Stimulated activated CD4-positive, alpha-beta T cell treated with anti-CD3 and anti-CD28 coated beads, Interleukin-1b, Interleukin-23, amount 100 ng/mL, for 1 hour (primary cell): ENCODE measurements at places on chromosomes 3 and 15.

- no peak for DNase-seq
These were observed 80.8 kb downstream of the ANXA2 start for GRCh38 chr15:60316961-60317360.

GRCh38 chr3:94416768-94417167 is 353.9 kb downstream of the NSUN3 start:
- no peak for DNase-seq

DNA sequence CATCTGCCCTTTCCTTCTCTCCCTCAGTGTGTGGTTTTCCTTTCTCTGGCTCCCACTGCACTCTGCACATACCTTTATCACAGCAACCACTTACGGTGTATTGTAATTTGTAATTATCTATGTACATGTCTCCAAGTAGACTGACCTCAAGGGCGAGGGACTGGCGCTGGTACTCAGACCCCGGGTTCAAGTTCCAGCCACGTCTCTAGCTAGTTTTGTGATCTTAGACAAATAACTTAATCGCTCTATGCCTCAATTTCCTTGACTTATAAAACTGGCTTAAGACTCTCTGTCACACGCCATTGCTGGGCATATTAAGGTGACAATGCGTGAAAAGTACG is 607 bp upstream of the SENP2 start:
- DNase-seq: no peak

DNA sequence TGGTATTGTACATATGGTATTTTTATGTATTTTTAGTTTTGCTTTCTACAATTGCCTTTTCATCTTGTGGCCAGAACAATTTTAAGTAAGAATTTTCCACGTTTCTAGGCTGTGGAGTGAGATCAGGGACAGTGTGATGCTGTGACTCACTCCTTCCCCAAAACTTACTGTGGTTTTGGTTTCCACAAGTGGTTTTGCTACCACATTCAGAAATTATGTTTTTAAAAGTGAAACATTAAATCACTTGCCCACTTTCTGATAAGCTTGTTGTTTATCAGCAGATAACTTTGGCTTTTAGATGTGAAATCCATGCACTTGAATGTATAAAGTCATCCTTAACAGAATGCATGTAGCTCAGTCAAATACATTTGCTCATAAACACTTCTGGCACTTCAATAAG is 192.2 kb upstream of the THRB start:
- DNase-seq: no peak

- DNase-seq: no peak
These were observed 15.5 kb downstream of the KLF15 start for GRCh38 chr3:126341755-126342150.

DNA sequence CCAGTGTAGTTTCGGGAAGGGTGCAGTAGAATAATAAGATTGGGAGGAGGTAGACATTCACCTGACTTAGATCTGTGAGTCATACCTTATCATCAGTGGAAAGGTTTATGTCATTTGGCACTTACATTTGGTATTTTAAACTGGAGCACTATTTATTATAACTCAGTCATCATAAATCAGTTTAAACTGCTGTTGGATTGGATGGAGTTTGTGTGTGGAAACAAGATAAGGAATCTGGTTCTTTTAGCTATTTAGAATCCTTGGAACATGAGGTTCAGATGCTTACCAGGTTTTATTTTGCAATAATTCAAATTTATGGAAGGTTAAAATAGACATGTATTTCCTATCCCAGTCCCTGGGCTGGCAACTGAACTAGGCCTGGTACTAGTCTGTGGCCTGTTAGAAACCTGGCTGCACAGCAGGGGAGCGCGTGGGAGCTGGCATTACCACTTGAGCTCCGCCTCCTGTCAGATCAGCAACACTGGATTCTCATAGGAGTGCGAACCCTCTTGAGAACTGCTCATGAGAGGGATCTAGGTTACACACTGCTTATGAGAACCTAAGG is 34.5 kb downstream of the ZFAND6 start:
- no peak for DNase-seq

DNA sequence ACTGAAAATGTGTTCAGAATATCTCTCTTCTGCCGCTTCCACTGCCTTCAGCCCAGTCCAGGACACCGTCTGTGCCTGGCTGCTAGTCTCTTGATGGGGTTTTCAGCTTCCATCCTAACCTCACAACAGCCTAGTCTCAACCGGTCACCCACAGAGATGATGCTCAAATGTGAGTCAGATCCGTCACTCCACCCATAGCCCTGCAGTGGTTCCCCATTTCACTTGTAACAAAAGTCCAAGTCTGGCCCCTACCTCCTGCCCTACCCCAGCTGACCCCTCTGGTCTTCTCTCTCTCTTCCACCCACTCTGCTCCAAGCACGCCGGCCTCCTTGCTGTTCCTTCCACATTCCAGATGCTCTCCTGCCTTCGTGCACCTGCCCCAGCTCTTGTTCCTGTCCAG is 68.1 kb downstream of the PPARG start:
- DNase-seq: no peak

DNA sequence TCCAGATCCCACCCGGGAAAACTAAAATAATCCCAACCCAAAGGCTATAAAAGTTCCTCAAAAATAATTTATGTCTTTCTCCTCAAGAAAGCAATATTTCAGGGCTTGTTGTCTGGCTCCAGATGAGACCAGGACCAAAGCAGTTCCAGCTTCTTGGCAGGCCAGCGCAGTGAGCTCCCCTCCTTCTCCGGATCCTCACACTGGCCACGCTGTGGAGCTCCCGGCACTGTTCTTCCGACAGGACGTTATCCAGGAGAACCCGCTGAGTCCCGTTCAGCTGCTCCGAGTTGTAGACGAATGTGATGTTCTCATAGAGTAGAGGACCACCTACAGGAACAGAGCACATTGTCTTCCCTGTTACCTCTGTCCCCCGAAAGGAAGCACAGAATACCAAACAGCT is 146.3 kb downstream of the P3H2 start:
- DNase-seq: no peak

DNA sequence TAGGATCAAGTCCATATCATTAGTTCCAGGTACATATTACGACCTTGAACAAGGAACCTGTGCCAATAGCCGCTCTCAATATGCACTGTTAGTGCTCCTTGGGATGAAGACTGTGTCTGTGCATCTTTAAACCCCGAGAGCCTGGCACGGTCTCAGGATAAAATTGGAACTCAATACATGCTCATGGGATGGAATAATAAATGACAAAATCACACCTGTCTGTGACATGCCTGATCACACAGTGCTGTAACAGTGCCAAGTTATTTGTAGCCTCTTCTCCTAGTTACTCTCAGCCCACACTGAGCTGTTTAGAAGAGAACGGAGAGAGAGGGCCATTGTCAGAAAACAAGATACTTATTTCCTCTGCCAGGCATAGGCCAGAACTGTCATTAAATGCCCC is 82.2 kb downstream of the SSR3 start:
- no peak for DNase-seq

- no peak for DNase-seq
These were observed at the start of gene CNTN3 for GRCh38 chr3:74614107-74614967. Gene CNTN3, minus strand, starts transcription at chr3:74614659. Its CDS starts 93,547 bp downstream, at chr3:74521112.

GRCh38 chr3:166282931-166283330 is 445.7 kb upstream of the BCHE start:
- DNase-seq: no peak

DNA sequence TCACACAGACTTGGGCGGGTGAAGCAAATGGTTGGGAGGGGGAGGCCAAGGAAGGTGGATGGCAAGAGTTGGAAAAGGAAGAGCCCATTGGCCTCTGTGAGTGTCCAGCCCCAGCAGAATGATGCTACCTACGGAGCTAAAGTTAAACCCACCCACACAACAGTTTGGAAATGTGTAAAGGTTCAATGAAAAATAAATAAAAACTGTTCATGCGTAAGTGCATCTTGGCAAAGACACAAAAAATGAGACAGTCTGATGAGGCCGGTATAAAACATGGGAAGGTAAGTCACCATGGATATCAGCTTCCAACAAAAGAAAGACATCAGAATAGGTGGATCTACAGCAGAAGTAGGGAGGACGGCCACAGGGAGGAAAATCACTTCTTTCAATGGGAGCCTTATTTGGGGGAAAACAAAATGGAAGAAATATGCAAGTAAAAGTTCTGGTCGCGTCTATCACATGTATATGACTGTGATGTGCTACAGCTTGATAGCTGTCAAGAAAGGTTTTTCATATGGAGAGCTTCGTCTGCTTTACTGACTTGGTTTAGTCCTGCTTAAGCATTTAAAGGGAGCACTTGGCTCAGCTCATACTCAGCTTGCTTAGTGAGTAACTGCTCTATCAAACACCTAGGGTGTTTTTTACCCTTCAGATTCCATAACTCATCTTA is 82.8 kb downstream of the TIGIT start:
- no peak for DNase-seq

- no peak for DNase-seq
These were observed 20.1 kb downstream of the RFT1 start for GRCh38 chr3:53109891-53110771.

GRCh38 chr15:71055461-71055860 is 59.8 kb upstream of the THSD4 start:
- DNase-seq: no peak

DNA sequence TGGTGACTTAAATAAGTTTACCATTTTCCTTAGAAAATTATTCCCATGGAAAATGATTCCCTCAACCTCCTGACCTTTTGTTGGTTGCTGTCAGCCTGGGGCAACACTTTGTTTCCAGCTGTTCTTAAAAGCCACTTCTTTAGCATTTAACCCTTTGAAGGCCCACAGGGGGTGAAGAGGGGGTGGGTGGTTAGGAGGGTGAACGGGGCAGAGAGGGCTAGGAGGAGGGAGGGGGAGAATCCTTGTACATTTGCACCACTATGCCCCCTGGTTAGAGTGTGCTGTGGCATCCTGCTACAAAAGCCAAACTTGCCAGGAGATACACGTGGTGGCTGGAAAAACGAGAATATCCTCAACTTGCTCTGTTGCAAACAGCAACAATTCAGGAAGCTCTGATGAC is 273.2 kb upstream of the RGMA start:
- DNase-seq: no peak

- no peak for DNase-seq
These were observed 103.6 kb upstream of the ICE2 start for GRCh38 chr15:60582370-60583036.

DNA sequence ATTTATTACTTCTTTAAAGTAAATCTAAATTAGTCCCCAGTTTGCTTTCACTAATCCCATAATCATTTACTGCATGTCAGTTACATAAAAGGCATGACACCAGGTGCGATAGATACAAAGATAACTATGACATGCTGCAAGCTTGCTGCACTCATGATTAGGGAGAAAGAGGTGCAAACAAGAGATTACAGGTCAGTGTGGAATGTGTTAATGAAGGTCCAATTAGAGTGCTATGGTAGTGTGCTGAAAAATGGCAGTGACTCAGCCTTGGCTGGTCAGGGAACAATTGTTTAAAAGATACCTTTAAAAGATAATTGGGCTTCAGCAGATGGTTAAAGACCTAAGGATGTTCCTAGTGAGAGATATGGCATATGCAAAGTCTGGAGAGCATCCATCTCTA is 352.6 kb upstream of the TGFBR2 start:
- DNase-seq: no peak

DNA sequence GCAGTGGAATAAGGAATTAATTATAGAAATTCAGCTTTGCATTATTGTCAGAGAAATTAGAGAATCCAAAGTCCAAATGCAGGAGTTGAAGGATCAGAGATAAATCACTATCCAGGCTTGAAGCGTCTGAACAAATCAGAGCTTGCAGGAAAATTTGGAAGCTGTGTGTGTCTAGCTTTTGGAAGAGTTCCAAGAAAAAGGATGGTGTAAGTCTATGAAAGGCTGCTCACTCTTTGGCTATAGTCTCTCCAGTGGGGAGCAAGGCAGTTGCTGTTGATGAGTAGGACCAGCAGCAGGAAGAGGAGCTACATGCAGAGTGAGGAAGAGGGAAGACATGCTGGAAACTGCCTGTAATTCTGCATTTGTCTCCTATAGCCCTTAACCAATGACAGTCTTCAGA is 464.3 kb upstream of the GRM7 start:
- no peak for DNase-seq

DNA sequence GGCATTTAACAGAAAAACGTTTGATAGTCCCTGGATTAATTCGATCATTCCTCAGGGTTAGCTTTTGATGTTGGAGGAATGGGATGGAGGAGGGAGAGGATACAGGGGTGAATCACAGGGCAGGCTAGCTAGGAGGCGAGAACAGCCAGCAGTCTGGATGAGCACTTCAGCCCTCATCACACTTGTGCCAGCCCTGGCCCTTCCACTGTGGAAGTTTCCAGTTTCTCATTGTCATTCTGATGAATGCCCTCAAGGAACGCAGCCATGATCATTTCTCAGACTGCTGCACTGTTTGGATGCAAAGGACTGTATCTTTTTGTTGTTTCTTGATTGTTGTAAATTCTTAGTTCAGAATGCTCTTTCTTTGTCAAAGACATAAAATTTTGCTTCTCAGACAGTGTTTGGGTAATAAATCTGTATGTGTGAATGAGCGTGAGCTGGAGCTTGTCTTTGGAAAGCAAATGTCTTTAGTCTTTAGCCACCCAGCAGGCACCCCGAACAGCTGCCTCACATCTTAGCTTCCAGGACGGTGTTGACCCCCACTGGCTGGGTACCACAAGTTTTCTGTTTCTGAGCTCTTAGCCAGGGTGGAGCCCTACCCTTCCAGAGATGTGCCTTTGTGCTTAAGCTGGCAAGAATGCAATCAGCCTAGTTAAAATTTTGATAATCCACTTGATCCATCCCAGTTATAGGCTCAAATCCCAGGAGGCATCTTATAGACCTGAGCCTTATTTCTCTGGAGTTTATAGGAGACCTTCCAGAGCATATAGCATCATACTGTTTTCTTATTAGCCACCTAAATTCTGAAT is 121.1 kb downstream of the PDCD6IP start:
- DNase-seq: no peak

GRCh38 chr3:38842266-38842965 is 26.4 kb upstream of the SCN10A start:
- no peak for DNase-seq

DNA sequence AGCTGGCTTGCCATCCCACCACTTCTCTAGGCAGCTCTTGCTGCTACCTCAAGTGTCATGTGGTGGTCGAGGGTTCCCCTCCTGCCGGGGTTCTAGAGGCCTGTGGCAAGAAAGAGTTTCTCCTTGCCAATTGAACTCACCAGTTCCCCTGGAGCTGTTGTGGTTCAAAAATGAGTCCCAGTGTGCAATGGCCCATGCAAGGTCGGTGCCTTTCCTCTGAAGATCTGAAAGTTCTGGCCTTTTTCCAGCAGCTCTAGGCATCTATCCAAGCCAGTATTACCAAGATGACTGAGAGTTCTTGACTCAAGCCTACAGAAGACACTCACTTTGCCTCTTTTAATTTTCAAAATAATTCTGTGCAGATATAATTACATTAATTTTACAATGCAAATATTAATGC is 163.6 kb downstream of the KCNMB2 start:
- DNase-seq: no peak

GRCh38 chr3:193262707-193263106 is 21.7 kb downstream of the PLAAT1 start:
- DNase-seq: no peak

- DNase-seq: no peak
These were observed 3.5 kb downstream of the CD80 start for GRCh38 chr3:119555929-119556328.

DNA sequence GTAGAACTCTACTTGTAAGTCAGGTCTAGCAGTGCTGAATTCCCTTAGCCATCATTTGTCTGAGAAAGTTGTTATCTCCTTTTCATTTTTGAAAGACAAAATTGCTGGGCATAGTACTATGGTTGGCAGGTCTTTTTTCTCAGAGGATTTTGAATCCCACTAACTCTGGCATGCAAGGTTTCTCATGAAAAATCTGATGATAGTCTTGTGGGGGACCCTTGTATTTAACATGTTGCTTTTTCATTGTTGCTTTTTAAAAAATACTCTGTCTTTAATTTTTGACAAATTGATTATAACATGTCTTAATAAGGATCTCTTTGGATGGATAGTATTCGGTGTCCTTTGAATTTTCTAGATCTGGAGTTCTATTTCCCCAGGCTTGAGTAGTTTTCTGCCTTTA is 120.9 kb downstream of the NR2E3 start:
- no peak for DNase-seq
